Body of pancreas (tissue), 4 donors: ENCODE measurements at places on chromosomes 2 and 18. TPM values are rescaled to one million over a fixed set of nuclear protein-coding genes. Genes with fewer than 3 reads are reported as not detected.

RESP18 gene
- total RNA-seq = not detected

PAX8 gene
- 0.52 TPM for total RNA-seq

ZSWIM2 gene
- not detected for total RNA-seq

LONRF2 gene
- 14.2 TPM for total RNA-seq

SERPINB5 gene
- total RNA-seq = not detected

INPP1 gene
- 19.8 TPM for total RNA-seq

GRCh38 chr2:238868616-238869292 is 20.9 kb downstream of the TWIST2 start:
- DNase-seq = no peak

GRCh38 chr2:205527801-205528200 is 154.5 kb upstream of the NRP2 start:
- DNase-seq = no peak

DNA sequence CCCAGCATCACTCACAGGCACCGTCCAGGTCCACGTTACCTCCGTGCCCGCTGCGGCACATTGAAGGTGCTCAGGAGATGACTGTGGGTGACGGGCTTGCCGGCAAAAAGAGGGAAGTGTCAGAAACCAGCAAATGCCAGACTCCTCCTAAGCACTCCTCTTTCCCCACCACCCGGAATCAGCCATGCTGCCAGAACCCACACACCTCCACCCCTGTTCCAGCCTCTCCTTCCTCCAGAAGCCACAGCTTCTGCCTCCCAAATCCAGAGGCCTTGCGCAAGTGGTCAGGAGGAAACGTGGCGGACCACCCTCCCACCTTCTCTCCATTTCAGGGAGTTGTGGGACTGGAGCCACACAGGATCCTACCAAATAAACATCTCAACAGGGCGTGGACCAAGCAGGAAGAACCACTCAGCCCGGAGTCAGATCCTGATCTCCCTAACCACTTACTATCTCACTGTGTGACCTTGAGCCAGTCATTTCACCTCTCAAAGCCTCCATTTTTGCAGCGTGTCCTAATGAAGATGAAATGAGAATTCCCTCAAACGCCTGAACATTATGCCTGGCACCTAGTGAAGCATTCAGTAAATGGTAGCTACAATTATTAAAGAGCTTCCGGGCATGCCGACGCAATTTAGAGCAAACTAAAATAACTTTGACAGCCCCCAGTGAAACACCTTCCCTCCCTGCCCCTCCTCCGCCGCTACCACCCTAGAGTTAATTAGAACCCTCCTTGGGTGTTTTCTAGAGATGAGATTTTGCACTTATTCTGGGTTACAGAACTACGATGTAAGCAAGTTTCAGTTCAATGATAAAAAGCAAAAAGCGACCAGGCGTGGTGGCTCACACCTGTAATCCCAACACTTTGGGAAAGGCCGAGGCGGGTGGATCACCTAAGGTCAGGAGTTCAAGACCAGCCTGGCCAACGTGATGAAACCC is 32.9 kb downstream of the SMAD7 start:
- DNase-seq = no peak

GRCh38 chr2:64914735-64915509 is 74.3 kb upstream of the SLC1A4 start:
- DNase-seq = no peak

DNA sequence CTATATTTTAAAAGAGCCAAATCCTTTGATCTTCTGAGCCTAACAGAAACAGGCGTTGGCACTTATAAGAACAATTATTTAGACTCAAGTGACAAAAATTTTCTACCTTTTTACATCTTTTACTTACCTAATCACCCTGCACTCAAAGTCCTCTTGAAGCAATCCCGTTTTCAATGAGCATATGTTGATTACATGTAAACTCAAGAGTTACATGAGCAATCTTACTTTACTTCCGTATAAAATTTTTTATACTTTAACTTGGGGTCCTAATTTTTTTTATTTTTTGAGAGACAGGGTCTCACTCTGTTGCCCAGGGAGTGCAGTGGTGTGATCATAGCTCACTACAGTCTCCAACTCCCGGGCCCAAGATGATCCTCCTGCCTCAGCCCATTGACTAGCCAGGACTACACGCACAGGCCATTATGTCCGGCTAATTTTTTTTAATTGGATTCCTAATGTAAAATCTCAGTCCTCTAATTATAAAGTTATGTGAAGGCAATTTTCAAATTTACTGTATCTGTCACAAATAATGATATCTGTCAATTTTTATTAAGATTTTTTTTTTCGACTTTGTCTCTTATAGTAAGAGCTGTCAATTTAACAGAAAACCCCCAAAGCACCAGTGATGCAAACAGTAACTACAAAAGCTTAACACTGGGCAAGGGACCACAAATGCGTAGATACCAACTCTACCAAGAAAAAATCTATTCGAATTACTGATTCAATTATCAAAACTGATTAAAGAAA is 19.1 kb upstream of the STPG4 start:
- DNase-seq = no peak
